ENCODE measurements at places on chromosomes 11 and 22. TPM values are rescaled to one million over a fixed set of nuclear protein-coding genes. Genes with fewer than 3 reads are reported as not detected.

APOL5 gene
- not detected for total RNA-seq

CBX7 gene
- total RNA-seq = 6.1 TPM

- DNase-seq = peak; percentile 46
These were observed 1.5 kb downstream of the TBC1D10A start for GRCh38 chr22:30325065-30325720.

DNA sequence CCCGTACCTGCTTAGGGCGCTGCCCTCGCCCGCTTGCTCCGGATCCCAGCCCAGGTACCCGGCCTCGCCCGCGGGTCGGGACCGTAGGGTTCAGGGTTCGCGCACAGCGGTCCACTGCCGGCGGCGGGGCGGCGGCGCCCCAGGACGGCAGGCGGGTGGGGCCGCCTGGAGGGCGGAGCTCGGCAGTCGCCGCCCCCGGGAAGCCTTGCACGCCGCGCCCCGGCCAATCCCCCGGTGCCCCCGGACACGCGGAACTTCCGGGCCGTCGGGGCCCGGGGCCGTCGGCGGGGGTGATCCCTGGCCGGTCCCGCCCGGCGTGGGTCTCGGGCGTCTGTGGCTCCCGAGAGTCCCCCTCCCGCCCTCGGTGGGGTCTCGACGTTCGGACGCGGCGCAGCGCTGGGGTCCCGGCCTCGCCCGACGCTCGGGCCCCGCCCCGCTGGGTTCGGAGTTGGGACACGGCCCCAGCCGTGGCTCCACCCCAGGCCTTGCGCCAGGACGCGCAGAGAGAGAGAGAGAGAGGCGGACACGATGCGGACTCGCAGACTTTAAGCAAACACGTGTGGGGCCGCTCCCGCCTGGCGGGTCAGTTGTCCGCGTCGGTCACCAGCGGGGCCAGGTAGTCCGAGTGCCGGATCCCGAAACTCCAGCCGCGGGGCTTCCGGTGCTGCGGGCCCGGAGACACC, at the start of gene TYMP:
Gene TYMP (minus strand): TSS at position 116 of the 683 bp plus-strand sequence. CDS start 303 bp downstream, outside the sequence.
- DNase-seq = peak; percentile 62

FAM111B gene
- 2.9 TPM for total RNA-seq

DNA sequence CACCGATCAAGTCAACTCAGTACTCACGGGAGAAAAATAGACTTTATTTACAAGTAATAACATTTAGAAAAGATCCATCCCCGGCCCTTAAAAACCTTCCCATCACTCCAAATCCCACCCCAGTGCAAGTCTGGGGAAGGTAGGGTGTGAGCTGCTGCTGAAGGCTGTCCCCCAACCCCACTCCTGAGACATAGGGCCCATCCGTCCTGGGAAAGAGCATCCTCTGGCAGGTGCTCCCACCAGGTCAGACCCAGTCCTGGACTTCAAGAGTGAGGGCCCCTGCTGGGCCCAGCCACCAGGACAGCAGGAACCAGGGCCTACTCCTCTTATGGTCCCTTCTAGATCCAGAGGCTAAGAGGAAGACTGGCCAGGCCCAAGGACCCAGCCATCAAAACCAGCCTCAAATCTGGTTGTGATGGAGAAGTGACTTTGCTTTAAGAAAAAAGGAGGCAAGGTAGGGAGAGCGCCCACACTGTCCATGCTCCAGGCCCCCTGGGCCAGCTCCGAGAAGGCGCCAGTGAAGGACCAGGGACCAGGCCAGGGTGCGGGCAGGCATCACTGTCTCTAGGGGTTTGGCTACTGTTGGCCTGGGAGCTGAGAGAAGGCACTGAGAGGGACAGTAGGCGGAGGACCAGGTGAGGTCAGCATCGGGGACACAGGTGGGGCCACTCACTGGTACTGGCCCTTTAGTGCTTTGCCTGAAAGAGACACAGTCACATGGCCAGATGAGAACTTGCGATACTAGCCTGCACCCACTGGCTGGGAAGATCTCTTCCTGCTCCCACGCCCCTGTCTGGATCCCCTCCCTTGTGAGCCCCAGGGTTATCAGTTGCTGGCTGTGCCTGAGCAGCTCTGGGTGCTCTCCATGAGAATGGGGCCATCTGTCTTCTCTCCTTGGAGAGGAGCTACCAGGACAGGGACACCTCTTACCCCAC, 4.4 kb downstream of the IL18BP start:
- DNase-seq = no peak

- no peak for DNase-seq
These were observed 824 bp downstream of the THAP7 start for GRCh38 chr22:21000987-21001600.

ARHGAP8 gene
- 1.2 TPM for total RNA-seq

GRCh38 chr11:17506314-17506713, 29.7 kb upstream of the ABCC8 start:
- DNase-seq = no peak

GRCh38 chr11:122069707-122070360, 46.2 kb downstream of the BLID start:
- DNase-seq = peak; percentile 30

ADORA2A gene
- 6.5 TPM for total RNA-seq

PAAF1 gene
- total RNA-seq = 7.3 TPM

GRCh38 chr11:129637473-129637872, 178.2 kb upstream of the TMEM45B start:
- DNase-seq = no peak

DNA sequence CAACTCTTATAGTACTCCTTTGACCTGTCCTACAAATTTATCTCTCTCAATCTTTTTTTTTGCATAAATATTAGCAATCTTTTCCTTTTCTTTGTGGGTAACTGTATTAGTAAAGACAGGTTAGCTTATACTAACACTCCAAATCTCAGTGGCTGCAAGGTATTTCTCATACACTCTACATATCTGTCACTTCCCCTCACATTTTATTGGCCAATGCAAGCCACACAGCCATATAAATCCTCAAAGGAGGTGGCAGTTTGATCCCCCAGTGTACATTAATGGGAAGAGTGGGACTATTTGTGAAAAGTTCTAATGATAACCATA, 42.6 kb upstream of the EED start:
- no peak for DNase-seq

PHOX2A gene
- not detected for total RNA-seq

DNA sequence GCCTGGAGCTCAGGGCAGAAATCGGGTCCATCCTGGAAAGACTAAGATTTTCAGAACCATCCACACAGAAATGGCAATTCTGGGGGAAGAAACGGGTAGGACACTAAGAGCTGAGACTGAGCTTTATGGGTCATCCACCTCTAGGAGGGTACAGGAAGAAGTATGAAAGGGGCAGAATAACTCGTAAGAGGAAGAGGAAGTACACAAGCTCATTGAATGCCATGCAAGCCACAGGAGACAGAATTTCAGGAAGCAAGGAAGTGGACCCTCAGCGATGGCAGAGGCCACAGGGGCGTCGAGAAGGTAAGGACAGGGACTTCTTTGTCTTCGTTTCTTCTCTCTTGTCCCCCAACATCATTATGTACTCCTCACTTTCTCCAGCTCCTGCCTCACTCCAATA, 169.6 kb downstream of the MAML2 start:
- no peak for DNase-seq

DNA sequence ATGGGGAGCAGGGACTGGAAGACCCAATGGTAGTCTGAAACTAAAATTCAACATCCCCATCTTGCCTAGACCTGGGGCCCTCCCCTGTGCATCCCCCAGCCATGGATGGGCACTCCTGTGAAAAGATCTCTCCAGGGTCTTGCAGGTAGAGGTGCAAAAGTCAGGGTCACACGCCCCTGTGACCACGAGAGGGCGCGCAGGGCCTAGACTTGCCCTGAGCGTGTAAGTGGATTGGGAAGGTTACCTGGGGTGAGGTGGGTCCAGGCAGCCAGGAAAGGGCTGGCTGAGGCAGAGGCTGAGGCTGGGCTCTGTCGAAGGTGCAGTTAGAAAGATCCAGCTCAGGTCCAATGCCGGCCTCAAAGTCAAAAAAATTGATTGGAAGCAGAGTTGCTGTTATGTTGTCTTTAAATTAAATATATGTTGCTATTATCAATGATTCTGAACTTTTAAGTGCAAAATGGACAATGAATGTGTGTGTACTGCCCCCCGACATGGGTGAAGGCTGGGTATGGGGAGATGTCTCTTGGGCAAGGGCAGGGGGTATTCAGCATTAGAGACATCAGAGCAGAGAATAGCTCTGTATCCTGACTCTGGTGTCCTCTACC, 4.8 kb upstream of the POU2F3 start:
- no peak for DNase-seq

MOV10L1 gene
- total RNA-seq = 3.3 TPM

C22orf42 gene
- total RNA-seq = 0.41 TPM

OR5A1 gene
- not detected for total RNA-seq

GRCh38 chr22:28397306-28397705, 282.3 kb downstream of the TTC28 start:
- no peak for DNase-seq

OR4C12 gene
- not detected for total RNA-seq

SCGB1C1 gene
- total RNA-seq = not detected

- no peak for DNase-seq
These were observed 2.6 kb downstream of the TMPRSS4 start for GRCh38 chr11:118079491-118079890.

GRCh38 chr11:29318134-29318845, 698.5 kb downstream of the KCNA4 start:
- no peak for DNase-seq

GLB1L3 gene
- 0.41 TPM for total RNA-seq

DNA sequence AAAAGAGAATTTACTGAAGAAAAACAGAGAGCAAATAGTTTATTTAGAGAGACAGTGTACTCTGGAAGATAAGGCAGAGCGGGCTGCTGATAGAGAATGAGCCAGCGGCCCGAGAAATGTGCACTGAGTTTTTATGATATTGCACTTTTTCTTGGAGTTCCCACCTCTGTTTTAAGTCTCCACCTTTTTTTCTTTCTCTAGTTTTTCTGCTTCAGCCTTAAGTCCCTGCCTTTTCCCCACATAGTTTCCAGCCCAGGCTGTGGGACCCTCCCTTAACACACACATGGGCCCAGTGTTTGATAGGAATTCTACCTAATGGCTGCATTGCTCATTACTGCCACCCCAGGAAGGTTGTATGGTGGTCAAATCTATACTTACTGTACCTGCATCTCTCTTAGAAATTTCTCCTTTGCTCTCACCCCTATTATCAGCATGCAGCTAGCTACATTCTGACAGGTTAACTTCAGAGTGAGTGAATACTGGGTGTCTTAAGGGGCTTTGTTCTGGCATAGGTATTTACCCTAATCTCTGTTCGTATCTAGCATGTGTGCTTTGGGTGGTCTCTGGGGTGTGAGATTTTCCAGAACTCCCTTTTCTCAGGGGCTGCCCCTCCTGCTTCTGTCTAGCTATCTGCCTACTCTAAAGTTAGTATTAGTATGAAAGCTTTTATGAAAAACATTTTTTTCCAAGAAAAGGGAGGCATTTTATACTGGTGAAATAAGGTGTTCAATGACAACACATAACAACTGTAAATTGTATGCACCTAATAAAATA, 127.3 kb upstream of the TOP3B start:
- DNase-seq = no peak

- peak; percentile 26 for DNase-seq
These were observed 25.9 kb upstream of the HTATIP2 start for GRCh38 chr11:20337526-20338154.

DNA sequence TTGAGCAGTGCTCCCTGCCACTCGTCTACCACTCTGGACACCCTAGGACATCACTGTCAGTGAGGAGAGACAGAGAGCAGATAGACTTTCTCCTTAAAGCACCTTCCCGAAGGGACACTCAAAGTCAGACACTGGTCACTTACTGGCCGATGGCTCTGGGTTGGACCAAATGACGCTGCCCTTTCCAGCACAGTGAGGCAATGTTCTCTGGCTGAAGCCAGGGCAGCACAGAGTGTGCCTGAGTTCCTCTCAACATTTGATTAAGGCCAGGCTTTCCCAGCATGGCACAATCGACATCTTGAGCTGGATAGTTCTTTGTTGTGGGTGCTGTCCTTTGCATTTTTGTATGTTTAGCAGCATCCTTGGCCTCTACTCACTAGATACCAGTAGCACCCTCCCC, 206.2 kb downstream of the CSNK2A3 start:
- no peak for DNase-seq

DNA sequence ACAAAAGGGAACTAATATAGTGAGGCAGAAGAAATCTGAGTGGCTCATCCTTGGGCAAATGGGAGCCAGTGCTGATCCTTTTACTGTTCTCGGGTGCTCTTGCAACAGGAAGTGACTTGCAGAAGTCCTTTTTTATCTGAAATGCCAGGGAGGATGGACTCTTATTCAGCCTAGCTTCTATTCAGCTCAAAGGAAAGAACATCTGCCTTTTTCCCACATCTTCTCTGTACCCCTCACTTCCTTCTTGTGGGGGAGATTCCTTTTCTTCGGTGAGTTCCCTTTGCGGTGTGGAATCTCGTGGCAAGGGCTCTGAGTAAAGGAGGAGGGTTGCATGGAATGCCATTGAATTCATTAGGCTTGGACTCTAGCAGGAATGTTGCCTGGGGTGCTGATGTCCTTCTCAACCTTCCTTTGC, 76.2 kb downstream of the ZBTB16 start:
- DNase-seq = no peak

CASP5 gene
- not detected for total RNA-seq

- no peak for DNase-seq
These were observed 5.2 kb upstream of the ZC3H12C start for GRCh38 chr11:110087812-110088534.

DNA sequence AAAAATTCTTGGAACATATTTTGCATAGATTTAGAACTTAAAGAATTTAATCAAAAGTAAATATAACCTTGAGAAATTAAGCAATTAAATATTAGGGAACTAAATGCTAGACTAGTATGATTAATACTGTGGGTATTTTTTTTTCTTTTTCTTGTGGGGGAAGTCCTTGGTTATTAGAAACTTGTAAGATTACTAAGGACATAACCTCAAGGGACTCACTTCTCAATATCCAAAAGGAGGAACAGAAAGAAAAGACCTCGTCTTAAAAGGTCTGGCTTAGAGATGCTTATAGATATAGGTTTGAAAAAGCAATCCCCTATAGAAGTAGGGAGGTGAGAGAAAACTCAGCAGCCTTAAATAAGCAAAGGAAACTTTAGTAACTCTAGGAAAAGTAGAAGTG, 368.5 kb downstream of the INSC start:
- no peak for DNase-seq

DNA sequence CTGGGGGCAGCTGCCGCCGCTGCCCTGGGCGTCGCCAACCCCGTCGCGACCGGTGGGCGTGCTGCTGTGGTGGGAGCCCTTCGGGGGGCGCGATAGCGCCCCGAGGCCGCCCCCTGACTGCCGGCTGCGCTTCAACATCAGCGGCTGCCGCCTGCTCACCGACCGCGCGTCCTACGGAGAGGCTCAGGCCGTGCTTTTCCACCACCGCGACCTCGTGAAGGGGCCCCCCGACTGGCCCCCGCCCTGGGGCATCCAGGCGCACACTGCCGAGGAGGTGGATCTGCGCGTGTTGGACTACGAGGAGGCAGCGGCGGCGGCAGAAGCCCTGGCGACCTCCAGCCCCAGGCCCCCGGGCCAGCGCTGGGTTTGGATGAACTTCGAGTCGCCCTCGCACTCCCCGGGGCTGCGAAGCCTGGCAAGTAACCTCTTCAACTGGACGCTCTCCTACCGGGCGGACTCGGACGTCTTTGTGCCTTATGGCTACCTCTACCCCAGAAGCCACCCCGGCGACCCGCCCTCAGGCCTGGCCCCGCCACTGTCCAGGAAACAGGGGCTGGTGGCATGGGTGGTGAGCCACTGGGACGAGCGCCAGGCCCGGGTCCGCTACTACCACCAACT, 1.0 kb downstream of the FUT4 start:
- DNase-seq = no peak
